ENCODE measurements at places on chromosomes 11 and 22.
A peak's percentile ranks its signal among the peaks of the same experiment; 100 is the strongest.

DNA sequence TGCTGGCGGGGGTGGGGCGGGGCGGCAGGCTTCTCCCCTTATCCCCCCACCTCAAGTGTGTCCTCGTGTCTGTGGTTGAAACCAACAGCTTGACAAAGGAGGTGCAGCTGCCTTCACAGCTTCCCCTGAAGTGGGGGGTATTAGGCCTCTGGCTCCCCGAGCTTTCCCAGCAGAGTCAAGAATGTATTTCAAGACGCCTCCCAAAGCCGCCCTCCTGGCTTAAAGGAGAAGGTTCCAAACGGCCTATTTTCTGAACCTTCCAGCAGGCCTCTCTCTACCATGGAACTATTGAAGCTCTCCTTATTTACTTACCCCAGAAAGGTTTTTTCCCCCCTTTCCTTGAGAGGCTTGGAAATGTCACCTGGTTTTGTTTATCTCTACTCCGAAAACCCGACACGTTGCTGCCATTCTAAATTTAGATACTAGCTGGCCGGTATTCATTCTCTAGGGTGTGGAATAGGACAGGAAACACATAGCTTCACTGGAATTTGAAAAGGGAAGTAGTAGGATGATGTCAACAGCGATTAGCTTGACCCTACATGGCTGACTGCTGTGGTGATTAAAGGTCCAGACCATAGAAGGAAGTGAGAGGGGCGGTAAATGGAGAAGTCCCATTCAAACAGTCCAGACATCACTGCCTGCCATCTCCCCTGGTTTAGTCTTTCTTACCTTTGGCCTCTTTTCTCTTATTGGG is 671 bp upstream of the PICALM start:
- DNase-seq: peak; percentile 78

GRCh38 chr11:102709201-102709945 is 3.8 kb upstream of the MMP27 start:
- DNase-seq: no peak

DNA sequence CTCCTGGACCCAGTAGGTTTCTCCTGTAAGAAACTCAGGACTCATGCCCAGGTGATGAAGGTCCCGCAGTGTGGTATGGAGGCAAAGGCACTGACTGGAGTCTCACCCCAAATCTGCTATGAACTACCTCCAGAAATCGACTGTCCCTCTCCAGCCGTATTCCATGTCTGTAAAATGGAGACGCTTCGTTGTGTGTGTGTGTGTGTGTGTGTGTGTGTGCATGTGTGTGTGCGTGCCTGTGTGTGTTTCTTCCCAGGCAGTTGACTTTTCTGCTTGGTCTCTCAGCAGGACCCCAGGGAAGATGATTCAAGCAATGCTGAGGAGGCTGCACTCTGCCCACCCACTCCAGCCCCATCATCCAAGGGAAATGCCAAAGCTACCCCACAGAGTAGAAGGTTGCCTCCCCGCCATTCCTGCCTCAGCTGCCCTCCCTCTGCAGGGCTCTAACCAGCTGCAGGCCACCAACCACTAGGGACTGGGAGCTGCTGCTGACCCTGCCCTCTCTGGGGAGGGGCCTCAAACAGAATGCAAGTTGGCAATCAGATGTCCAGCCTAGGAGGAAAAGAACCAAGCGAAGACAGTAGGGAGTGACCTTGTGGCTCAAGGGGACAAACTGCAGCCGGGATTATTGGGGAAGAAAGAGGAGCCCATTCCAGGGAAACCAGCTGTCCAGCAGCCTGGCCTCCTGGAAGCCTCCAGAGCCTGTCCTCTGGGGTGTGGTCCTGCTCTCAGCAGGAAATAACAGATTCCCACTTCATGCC is 56.2 kb downstream of the SLC22A12 start:
- DNase-seq: no peak

DNA sequence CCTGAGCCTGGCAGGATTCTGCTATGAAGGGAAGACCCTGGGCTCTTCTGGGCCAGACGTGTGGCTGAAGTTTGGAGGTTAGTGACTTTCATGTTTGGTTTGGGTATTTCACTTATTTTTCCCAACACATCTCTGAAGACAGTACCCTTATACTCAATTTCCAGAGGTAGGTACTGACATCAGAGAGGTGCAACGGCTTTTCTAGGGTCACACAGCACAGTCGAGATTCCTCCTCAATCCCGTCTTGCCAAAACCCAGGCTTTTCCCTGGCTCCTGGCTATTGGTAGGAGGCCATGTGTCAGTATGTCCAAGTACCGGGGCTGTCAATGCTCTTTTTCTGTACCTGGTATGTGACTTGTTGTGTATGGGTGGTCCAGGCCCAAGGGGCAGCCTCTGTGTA is 6.1 kb upstream of the PMM1 start:
- DNase-seq: no peak

- DNase-seq: no peak
Measured at GRCh38 chr11:131980199-131980598, 609.8 kb downstream of the NTM start.

DNA sequence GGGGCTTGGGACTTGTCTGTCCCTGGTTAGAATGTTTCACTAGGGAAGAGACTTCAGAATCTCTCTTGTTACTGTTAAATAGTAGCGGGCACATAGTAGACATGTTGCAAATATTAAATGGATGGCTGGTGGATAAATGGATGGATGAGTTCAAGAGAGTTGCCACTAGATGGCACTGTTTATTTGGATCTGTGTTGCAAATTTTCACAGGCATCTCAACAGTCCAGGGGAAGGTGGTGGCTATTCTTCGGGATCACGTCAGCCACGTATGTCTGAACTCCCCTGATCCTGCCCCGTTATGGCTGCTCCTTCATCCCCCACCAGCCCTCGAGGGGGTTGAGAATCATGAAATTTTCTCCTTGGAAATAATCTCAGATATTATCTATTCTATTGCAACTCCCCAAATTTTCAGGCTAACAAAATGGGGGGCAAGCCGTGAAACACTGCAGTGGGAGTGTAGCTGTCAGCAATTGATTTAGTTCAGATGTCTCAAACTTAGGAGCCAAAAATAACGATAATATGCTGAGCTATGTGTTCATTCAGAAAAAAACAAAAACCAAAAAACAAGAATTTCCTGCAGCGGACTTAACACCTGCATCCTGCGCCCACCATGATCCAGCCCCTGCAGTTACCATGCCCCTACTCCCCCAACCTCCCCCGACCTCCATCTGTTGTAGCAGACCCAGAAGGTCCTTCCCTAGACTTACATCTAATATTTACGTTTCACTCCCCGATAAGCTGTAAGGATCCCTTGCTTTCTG is 29.1 kb upstream of the BIRC3 start:
- DNase-seq: peak; percentile 67

- DNase-seq: no peak
Measured at GRCh38 chr11:48005136-48005535, 24.8 kb downstream of the PTPRJ start.

- DNase-seq: no peak
Measured at GRCh38 chr11:32643526-32643925, 59.9 kb downstream of the EIF3M start.

DNA sequence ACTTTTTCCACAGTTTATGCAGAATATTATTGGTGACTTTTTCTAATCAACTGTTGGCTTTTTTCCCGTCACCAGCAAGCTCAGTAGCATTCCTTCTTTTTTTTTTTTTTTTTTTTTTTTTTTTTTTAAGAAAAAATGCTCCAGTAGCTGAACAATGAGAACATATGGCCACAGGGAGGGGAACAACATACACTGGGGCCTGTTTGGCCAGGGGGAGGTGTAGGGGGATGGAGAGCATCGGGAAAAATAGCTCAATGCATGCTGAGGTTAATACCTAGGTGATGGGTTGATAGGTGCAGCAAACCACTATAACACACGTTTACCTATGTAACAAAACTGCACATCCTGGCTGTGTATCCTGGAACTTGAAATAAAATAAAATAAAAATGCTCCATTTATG is 82.5 kb downstream of the ARHGAP42 start:
- no peak for DNase-seq

DNA sequence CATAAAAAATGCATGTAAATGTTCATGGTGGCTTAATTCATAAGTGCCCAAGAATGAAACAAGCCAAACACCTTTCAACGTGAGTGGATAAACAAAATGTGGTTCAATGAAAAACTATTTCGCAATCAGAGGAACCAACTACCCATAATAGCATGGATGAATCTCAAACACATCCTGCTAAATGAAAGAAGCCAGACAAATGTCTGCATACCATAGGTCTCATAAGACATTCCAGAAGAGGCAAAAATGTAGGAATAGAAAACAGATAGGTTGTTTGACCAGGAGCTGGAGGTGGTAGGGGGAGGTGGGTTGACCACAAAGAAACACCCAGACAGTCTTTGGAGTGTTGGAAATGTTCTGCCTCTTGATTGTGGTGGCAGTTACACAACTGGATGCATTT is 13.2 kb upstream of the OSBPL5 start:
- no peak for DNase-seq

- DNase-seq: no peak
Measured at GRCh38 chr22:40764763-40765441, 54.2 kb downstream of the SLC25A17 start.

- DNase-seq: peak; percentile 87
Measured at GRCh38 chr11:65851083-65851579, 6.8 kb downstream of the CFL1 start.

GRCh38 chr11:117601006-117601708 is 195.9 kb downstream of the DSCAML1 start:
- no peak for DNase-seq

- no peak for DNase-seq
Measured at GRCh38 chr22:20967697-20968211, 699 bp downstream of the AIFM3 start.

DNA sequence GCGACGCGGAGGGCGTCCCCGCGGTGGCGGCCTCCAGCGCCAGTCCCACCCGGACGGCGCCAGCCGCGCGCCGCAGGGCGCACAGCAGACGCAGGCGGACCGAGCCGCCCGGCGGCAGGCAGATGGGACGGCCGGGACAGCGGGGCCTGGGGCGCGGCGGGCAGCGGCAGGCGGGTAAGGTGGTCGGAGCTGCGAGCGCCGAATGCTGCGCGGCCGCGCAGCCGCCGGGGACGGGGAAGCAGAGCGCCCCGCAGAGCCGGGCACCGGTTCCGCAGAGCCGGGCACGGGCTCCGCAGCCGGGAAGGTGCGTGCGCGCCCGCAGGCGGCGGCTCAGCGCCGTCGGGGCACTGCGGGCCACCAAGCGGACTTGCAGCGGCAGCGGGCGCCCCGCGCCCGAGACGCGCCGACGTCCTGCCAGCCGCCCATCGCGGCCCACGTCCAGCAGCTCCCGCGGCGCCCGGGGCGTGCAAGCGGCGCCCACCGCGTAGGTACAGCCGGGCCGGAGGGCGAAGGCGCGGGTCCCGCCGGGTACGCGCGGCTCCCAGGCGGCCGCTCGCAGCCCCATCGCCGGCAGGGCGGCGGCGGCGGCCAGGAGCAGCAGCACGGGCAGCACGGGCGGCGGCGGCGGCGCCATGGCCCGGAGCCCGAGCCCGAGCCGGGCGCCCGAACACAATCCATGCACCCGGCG is 739 bp downstream of the CELSR1 start:
- no peak for DNase-seq

- DNase-seq: no peak
Measured at GRCh38 chr11:9367551-9367950, 16.9 kb upstream of the IPO7 start.

- no peak for DNase-seq
Measured at GRCh38 chr11:32304521-32304920, 130.8 kb downstream of the WT1 start.

DNA sequence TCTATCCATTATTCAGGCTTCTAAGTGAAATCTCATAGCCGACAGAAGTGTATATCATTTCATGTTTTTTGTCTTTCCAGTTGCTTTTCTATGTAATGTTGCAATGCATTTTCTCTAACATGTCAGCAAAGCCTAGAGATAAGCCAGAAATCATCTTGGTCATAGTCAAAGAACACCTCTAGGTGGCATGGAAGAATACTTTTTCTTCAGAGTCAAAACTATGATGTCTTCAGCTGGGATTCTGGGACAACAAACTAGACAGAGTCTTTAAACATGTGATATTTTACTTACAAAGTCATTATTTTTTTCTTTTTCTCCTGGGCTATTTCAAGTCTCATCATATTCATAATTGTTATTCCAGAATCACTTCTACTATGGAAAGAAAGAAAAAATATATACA is 4.4 kb downstream of the GAS2 start:
- DNase-seq: no peak

- DNase-seq: no peak
Measured at GRCh38 chr11:69352715-69353319, 58.9 kb downstream of the MYEOV start.

DNA sequence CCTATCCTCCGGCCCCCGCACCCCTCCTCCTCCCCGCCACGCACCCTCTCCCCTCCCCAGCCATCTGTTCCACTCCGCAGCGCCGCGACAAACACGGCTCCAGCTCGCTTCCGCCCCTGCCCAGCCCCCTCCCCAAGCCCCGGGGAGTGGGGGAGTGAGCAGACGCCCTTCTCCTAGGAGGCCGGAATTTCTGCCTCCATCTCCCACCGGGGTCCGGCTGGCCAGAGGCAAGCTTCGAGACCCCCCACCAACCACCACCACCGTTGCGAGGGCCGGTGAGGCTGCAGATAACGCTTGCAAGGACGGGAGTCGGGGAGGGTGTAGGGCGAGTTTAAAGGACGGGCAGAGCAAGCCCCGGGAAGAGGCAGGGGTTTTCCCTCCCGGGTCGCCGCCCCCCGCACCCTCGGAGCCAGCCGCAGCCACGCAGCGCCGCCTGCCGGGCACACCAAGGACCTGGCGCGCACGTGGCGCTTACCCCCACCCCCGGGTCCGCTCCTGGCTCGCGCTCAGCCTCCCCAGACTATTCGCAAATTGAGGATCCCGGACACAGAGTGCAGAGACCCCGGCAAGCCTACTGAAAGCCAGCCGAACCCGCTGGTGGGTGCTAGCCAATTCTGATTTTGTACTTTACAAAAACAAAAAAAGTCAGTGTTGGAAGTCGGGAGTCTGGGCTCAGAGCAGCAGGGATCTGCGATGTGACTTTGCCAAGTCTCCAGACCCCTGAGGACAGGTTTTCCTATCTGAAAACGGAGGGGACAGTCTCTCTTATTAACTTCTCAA is 22.6 kb downstream of the RTN4RL2 start:
- DNase-seq: no peak

- DNase-seq: no peak
Measured at GRCh38 chr22:36360871-36361383, 26.8 kb downstream of the MYH9 start.

Measured in CMK (cell line).